Stimulated activated naive CD4-positive, alpha-beta T cell (primary cell): ENCODE measurements at places on chromosomes 11 and 22.

- DNase-seq: no peak
Observed at GRCh38 chr22:34111210-34111824, 191.0 kb upstream of the LARGE1 start.

DNA sequence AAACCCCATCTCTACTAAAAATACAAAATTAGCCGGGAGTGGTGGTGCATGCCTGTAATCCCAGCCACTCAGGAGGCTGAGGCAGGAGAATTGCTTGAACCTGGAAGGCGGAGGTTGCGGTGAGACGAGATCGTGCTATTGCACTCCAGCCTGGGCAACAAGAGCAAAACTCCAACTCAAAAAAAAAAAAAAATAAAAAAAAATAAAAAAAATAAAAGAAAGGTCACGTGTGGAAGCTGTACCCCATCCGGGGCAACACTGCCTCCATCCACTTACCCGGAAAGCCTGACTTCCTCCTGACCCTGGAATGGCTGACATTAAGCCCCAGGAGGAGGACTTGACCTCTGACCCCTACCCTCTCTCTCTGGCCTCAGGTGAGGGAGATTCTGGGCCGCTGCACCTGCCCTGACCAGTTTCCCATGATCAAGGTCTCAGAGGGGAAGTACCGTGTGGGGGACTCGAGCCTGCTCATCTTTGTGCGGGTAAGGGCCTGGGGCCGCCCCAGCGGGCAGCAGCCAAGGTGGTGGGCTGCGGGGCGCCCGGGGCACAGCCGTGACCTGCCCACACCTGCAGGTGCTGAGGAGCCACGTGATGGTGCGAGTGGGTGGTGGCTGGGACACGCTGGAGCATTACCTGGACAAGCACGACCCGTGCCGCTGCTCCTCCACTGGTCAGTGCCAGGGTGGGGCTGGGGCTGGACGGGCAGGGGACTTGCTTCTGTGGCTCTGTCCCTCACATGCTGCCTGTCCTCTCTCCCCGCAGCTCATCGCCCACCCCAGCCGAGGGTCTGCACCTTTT, 3.8 kb downstream of the GAS2L1 start:
- no peak for DNase-seq

DNA sequence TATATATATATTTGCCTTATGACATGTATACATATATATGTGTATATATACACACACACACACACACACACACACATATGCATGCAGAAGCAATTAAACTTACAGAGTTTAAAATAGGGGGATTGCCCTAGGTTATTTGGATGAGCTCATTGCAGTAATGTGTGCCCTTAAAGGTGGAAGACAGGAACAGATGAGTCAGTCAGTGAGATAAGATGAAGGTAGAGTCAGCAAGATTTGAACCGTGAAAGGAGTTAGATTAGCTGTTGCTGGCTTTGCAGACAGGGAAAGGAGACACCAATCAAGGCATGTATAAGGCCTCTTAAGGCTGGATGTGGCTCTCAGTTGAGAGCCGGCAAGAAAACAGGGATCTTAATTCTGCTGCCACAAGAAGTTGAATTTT, 902.4 kb upstream of the RAG2 start:
- DNase-seq: no peak

DNA sequence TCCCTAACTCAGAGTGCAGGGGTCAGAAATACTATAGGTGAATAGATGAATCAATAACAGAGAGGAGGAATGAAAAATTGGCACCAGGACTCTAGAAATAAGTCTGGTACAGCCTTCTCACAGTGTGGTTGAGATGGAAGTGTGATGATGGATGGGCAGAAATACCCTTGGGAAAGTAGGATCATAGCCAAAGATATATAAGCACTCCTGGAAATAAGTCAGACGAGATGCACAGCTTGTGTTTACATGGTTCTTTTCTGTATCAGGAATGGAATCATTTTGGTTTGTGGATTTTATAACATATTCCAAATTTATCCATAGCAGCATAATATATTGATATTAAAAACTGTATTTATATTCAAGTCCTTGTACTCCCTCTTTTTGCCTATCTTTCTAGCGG, 33.5 kb upstream of the SEZ6L start:
- no peak for DNase-seq

DNA sequence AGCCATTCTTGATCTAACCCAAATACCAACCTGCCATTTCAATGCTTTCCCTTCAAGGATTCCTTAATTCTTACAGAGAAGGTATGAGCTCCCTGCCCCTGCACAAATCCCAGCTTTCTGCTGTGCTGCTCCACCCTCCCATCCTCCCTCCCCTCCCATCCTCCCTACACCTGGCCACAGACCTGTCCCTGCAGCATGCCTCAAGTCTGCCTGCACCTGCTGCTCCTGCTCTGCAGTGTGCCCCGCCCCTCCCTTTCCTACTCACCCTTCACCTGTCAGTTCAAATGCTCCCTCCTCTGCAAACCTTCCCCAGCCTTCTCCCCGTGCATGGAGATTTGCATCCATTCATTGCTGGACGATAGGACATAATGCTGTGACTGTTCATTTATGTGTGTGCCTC, 139.9 kb upstream of the NARS2 start:
- no peak for DNase-seq

DNA sequence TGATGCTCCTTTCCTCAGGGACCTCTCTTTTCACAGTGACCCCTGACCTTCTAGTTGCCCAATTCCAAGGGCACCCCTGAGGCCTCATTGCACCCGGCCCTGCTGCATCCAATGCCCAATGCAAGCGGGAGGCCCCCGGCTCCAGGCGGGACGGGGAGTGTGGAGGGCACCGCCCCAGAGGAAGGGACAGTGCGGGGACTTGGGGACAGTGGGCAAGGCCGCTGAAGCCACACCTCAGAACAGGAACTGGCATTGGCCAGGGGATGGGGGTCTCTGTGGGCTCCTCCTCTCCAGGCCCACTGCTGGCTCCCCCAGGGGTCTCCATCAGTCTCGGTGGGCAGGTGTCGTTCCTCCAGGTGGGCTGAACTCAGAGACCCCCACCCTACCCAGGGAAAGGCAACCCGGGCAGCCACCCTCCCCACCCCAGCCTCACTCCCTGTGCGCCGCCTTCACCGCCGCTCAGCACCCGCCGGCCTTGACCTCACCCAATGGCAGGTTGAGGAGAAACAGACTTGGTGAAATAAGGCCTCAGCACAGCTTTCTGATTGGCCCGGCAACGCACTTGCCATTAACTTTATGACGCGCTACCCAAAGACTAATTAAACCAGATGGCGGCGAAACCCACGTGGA, 1312.0 kb downstream of the BRD1 start:
- no peak for DNase-seq

DNA sequence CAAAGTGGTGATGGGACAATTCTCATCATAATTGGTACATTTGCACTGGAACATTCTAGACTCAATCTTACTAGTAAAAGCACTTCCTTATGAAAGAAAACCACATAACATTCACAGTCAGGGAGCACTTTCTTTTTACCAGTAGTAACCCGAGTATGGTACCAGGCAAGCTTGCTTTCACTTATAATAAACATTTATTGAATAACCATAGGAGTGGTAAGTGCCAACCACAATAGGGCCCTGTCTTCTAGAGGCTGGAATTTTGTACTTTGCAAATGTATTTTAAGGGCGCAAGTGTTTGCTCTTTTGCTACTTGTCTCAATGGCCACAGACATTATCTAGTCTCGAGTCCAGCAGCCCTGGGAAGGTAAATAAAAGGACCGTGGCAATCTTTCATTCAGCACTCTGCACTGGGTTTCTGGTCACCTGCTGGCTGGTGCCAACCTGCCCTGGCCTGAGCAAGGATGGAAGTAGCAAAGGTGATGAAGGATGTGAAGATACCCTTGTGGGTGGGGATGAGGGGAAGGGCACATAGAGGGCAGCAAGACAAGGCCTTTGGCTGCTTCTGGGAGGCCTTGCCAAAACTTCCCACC, 24.2 kb downstream of the C22orf31 start:
- DNase-seq: no peak

DNA sequence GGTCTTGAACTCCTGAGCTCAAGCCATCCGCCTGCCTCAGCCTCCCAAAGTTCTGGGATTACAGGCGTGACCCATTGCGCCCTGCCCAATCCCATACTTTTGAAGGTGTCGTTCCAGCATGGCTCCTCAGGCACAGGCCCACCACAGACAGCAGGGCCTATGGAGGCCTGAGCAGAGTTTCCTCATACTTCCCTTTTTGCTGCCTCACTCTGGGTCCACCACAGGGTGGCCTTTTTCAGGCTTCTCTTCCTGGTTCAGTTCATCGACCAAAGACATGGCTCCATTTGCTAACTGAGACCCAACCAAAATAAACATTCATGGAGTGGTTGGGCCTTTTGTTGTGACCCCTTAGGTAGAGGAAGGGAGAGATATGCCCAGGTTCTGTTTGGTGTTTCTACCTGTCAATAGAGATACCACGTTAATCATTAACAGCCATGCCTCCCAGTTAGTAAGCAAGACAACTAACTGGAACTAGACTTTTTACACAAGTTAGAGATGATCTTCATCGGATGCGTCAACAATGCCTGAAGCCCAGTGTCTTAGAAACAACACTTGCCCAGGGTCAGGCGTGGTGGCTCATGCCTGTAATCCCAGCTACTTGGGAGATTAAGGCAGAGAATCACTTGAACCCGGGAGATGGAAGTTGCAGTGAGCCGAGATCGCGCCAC, 35.1 kb downstream of the TRIOBP start:
- no peak for DNase-seq

GRCh38 chr11:61082062-61082870, 20.0 kb upstream of the CD5 start:
- DNase-seq: no peak

DNA sequence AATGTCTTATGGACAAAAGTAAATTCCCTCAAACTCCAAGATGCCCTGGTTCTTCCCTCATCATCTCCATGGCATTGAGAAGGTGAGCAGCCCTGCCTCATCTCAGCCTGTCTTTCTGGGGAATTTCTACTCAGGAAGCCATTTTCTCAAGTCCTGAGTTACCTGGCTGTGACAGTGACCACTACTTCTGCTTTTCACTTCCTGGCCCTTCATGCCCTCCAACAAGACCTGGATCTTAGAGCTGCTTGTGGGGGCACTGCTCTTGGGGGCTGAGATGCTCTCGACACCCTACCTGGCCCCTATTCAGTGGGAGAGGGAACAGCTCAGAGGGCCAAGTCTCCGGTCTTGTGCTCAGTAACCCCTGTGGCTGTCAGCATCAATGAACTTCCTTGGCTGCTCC, 5.5 kb upstream of the IGSF22 start:
- DNase-seq: no peak

- no peak for DNase-seq
Observed at GRCh38 chr22:19292458-19293230, 1.1 kb upstream of the CLTCL1 start.

DNA sequence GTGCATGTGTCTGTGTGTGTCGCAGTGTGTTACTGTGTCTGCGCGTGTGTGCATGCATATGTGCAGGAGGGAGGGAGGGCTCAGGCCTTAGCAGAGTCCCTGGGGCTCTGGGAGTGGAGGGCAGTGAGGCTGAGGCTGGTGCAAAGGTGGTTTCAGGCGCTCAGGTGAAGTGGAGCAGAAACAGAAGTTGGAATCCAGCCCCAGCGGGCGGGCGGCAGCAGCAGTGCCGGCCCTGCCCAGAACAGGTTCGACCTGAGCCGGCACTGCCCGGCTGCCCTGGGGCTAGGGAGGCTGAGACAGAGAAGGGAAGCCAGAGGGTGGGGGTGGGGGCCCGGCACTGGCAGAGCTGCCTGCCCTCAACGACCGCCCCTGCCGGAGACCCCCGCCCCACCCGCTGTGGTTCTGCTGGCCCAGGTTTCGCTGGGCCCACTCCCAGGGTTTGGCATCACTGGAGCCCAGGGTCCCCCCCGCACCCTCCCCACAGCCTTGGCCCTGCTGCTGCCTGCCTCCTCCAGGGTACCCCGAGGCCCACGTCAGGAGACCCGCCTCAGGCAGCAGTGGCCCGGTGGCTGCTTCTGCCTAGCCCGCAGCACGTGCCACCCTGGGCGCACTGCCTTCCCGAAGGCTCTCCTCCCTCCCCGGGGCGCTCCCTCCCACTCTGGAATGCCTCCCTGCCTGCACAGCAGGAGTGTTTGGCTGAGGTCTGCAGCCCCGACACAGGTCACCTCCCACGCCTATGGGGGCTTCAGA, 13.3 kb downstream of the ASCL2 start:
- DNase-seq: no peak

DNA sequence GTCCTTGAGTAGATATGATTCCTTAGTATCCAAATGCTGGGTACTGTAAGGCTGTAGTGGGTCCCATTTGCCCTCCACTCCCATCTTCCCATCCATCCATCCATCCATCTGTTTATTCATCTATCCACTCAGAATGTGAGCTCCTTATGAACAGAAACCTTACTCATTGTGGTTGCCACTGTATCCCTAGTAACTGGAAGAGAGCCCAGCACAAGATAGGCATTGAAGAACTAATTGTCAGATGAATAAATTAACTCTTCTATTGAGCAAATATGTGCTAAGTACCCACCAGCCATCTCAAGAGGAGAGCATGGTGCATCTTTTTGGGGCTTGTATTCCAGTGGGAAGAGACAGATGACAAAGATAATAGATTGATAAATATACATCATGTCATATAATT, 86.4 kb upstream of the SEZ6L start:
- DNase-seq: no peak

GRCh38 chr11:43419460-43419859, 60.7 kb downstream of the TTC17 start:
- DNase-seq: peak; percentile 11

DNA sequence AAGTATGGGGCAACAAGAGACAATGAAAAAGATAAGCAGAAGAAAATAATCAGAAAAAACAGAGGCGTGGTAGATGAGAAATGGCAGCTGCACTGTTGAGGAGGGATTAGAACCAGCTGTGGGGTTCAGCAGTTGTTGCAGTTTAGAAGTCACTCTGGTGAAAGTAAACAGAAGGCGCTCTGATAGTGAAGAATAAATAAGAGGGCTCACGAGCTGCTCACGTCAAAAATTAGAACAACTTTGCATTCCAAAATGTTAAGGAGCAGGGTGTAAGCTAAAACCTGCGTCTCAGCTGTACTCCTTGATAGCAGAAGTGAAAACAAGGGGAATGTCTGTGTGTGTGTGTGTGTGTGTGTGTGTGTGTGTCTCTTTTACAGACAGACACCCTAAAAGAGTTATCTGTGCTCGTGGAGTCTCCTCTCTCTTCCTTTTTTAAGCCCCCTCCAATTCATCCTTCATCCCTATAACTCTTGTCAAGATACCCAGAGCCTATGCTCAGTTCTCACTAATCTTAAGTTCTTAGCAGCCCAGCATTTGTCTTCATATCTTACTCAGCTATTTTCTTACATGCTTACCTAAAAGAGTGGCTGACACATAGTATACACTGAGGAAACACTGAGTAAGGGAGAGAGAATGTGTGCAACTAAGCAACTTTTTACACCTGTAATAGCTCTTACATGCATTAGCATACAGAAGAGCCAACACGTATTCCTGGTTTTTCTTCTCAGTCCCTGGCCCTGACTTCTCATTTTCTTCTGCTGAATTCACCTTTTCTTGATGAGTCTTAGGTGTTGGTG, 8.9 kb downstream of the TTC17 start:
- no peak for DNase-seq

DNA sequence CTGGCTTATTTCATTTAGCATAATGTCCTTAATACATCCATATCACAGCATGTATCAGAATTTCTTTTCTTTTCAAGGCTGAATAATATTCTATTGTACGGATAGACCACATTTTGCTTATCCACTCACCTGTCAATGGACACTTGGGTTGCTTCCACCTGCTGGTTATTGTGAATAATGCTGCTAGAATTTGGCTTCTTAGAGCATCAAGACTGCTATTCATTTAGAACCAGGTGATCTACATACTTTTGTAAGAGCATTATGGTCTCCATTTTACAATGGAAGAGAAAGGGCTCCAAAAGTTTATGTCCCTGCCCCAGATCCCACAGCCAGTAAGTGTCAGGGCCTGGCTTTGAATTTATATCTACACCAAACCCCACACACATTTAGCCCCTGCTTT, 100.7 kb upstream of the CD82 start:
- no peak for DNase-seq
